ENCODE measurements at places on chromosomes 3 and 15. TPM values are rescaled to one million over a fixed set of nuclear protein-coding genes. Genes with fewer than 3 reads are reported as not detected.

DNA sequence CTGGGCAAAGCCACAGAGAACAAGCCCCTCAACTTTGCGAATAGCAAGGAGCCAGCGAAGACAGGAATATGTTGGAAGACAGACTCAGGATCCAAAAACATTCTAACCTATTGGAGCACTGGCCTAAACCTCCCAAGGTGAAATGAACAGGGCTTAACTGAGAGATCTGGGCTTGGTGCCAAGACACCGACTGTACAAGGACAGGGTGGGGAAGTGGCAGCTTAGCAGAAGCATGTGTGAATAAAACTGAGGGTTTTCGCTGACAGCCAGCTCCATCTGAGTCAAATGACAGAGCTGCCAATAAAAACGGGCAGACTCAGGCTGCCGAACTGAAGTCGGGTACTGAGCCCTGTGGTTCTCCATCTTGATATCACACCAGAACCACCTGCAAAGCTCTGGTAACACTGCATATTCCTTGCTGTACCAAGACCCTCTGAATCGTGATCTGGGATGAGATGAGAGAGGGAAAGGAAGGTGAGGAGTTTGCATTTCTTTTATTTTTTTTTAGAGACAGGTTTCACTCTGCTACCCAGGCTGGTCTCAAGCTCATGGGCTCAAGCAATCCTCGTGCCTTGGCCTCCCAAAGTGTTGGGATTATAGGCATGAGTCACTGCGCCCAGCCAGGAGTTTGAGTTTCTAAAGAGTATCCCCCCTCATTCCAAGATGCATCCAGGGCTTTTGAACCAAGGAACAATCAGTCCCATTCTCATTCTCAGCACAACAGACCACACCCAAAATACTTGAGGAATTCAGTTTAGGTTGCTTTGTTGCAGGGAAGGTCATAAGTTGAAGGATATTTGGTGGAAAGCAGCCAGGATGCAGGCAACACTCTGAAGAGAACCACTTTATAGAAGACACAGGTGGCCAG lies 6.0 kb upstream of the PLCB2 start:
- peak; percentile 79 for DNase-seq

DNA sequence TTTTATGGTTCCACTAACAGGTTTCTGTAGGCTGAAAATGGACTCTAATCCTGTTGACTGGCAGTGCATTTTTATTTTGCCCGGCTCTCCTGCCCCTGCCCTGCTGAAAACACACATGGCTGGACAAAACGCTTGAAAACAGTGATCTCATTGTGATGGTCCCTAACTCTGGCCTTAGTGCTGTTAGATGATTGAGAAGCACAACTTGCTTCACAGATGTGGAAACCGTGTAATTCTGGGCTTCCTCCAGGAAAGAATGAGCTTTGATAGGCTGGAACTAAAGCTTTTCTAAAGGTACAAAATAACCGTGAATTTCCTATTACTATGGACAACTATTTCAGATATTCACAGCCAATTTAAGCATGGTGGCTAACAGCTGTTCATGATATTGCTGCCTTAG lies 121.4 kb downstream of the VGLL3 start:
- no peak for DNase-seq

DNA sequence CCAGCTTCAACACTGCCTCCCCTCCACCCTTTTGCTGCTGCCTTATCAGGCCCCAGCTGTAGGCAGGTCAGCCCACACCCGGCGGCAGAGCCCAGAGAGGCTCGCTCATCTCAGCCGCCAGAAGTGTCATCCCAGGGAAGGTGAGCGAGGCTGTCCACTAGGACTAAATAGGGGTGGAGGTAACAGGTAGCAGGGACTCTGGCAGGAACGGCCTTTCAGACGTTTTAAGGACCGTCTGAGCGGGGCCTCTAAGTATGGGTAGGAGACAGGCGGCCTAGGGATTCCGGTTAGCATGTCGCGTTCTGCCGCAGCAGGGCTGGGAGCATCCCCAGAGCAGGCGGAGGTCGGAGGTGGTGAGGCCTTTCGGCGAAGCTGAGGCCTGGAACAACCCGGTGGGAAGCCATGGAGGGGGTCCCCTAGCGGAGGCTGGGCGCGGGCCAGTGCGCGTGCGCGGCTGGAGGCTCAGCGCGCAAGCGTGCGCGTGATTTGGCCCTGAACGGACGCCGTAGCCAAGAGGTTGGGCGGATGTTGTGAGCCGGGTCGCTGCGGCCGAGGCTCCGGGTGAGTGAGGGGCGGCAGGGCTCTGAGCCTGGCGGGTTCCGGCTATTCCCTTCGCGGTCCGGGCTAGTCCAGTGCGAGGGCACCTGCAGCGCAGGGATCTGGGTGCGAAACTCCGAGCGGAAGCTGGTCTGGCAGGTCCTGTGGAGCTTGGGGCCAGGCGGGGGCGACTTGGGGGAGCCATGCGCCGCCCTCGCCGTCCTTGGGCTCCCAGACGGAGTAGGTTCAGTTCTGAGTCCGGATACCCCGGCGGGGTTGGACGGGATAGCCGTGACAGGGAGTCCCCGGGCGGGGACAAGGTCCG lies at the start of the genes MST1 and RNF123:
MST1 (minus strand) TSS at position 429 of the 862 bp plus-strand sequence. CDS start 783 bp downstream, outside the sequence.
RNF123 (plus strand) TSS at position 512 of the 862 bp plus-strand sequence. CDS start 1,609 bp downstream, outside the sequence.
- peak; percentile 85 for DNase-seq

DNA sequence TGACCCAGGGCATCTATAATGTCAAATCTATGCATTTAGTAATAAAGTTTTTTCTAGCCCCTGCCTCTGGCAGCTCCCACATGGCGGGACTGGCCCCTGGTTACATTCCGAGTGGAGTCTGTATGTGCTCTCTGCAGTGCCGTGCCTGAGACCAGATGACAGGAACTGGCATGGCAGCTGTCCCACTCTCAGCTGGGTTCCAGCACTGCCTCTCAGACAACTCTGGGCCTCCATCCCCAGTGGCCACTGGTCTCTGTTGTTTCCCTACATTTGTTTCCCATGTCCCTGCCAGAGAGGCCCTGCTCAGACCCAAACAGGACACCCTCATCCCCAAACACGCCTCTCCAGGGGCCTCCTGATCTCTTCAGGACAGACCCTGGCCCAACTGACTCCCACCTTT lies 109.3 kb downstream of the OCA2 start:
- DNase-seq: no peak

DNA sequence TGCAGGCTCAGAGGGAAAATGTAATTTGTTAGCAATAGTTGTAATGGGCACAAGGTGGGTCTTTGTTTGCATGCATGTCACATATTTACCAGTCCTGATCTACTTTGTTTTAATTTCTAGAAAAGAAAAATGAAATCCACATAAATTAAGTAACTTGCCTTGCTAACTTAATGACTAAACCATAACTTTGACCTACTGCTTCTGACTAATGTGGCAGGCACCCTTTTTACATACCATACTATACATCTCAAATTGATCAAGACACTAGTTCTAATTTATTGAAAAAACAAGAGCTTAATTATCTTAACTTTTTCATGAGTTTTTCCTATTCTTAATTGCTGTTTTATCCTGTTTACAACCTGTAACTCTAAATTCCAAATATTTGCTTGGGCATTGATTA lies 93.2 kb downstream of the ATP11B start:
- DNase-seq: no peak

- DNase-seq: no peak
These were observed 154.6 kb upstream of the ICE2 start for GRCh38 chr15:60633426-60633968.

DNA sequence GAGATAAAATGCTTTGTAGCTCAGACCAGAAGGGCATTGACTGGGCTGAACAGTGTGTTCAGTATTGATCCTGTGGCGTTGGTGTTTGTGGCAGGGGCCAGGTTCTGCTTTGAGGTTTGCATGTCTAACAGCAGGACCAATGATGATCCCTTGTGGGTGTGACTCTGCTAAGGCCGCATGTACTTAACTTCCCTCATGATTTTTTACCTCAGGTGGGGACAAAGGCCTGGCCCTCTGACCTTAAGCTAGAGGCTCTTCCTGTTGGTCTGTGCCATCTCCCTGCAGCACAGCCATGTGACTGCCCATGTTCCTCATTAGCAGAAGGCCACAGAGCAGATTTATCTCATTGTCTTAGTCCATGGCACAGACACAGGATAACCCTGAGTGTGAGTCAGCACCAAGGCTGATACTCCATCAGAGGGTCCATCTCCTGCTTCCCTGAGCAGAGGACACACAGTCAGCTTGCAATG lies 34.3 kb upstream of the BSN start:
- no peak for DNase-seq

CYP1A2 gene
- 0.23 TPM for total RNA-seq

- DNase-seq: no peak
These were observed 392.6 kb upstream of the NAALADL2 start for GRCh38 chr3:174466471-174467054.

- DNase-seq: no peak
These were observed 427.5 kb downstream of the PDCD6IP start for GRCh38 chr3:34225821-34226366.

FBN1 gene
- 179 TPM for total RNA-seq

GRCh38 chr15:44317423-44318058 lies 29.0 kb downstream of the GOLM2 start:
- DNase-seq: no peak
